ENCODE measurements at places on chromosomes 1 and 21.

DNA sequence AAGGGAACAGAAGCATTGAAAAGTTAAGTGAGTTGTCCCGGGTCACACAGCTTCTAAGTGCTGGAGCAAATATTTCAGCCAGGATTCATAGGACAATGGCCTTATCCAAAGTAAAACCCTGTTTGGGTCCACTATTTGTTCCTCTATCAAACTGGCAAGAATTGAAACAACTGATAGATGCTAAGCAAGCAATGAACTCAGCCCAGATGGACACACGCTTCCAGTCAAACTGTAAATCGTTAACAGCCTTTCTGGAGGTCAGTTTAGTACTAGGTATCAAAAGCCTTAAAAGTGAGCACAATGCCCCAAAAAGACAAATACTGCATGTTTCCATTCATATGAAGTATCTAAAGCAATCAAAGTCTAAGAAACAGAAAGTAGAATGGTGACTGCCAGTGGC, 779 bp upstream of the SVBP start:
- DNase-seq = no peak

DNA sequence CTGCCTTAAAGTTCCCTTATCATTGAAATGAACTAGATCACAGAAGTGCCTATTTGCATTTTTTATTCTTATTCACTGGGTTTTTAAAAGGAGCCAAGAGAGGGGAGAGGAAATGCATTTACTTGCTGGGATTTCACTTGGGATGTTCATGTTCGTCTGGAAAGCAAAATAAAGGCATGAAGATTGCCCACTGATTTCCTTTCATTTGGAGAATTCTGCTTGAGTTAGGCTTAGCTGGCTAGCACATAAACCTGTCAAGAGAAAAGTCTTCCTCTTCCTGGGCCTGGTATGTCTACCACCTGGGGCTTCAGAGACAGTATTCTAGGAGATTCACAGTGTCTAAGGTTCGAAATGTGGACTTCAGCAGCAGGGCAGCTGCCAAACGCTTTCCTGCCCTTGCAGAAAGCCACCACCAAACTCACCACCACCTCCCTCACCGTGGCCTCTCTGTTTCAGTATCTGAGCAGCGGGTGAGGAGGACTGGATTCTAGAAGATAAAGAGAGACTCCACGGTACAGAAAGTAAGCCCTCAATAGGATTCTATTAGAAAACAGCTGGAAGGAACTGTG, 44.5 kb downstream of the HIVEP3 start:
- no peak for DNase-seq

GRCh38 chr1:40041466-40041838, 923 bp downstream of the CAP1 start:
- DNase-seq = no peak

GRCh38 chr1:182842265-182842664, 3.1 kb downstream of the DHX9 start:
- DNase-seq = no peak

DNA sequence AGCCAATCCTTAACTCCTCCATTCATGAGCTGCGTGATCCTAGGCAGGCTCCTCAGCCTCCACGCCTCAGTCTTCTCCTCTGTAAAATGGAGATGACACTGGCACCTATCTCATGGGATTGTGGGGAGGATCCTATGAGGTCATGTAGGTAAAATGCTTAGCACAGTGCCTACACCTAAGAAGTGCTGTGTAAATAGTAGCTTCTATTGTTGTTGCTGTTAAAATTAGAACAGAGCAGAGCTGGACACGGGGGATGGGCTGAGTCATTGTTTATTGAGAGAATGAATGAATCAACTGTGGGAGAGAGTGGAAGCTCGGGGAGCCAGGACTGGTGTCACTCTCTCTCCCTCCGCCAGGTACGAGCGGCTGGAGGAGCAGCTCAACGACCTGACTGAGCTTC, 43.0 kb downstream of the TMCC2 start:
- DNase-seq = no peak

GRCh38 chr1:231354330-231355020, 16.4 kb downstream of the SPRTN start:
- DNase-seq = no peak

- peak; percentile 28 for DNase-seq
Measured at GRCh38 chr1:43975249-43975961, 645 bp downstream of the ATP6V0B start.

GRCh38 chr1:202689493-202690342, 20.5 kb downstream of the SYT2 start:
- no peak for DNase-seq

DNA sequence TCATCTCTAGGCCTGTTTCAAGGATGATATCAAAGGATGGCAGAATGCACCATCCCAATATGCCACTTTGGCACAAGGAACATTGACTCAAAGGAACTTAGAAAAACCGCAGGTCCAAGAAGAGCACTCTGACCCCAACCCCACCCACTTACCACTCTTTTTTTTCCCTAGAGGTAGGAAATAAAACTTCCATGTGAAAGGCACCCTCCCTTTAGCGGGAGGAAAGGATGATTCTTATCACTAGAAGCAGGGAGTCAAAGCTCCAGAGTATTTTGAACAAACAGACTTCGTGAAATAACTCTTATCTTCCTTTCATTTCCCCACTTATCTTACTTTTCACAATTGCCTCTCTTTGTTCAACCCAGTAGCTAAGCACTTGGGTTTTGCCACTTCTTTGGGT, 22.2 kb downstream of the PSMG1 start:
- no peak for DNase-seq

GRCh38 chr1:226310245-226310540, 1.2 kb upstream of the LIN9 start:
- no peak for DNase-seq

- no peak for DNase-seq
Measured at GRCh38 chr1:111424281-111424680, 3.3 kb downstream of the OVGP1 start.

- DNase-seq = no peak
Measured at GRCh38 chr1:25809929-25810328, 9.8 kb upstream of the MTFR1L start.

DNA sequence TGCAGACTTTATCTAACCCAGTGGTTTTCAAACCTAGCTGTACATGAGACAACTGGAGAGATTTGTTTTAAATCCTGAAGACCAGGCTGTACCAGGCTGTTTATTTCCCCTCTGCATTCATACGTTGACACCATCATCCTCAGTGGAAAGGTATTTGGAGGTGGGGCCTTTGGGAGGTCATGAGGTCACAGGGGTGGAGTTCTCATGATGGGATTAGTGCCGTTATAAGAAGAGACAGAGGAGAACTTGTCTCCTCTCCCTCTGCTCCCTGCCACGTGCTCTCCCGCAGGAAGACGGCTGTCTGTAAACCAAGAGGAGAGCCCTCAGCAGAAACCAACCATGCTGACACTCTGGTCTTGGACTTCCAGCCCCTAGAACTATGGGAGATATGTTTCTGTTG, 165.4 kb downstream of the ADSS2 start:
- DNase-seq = no peak

DNA sequence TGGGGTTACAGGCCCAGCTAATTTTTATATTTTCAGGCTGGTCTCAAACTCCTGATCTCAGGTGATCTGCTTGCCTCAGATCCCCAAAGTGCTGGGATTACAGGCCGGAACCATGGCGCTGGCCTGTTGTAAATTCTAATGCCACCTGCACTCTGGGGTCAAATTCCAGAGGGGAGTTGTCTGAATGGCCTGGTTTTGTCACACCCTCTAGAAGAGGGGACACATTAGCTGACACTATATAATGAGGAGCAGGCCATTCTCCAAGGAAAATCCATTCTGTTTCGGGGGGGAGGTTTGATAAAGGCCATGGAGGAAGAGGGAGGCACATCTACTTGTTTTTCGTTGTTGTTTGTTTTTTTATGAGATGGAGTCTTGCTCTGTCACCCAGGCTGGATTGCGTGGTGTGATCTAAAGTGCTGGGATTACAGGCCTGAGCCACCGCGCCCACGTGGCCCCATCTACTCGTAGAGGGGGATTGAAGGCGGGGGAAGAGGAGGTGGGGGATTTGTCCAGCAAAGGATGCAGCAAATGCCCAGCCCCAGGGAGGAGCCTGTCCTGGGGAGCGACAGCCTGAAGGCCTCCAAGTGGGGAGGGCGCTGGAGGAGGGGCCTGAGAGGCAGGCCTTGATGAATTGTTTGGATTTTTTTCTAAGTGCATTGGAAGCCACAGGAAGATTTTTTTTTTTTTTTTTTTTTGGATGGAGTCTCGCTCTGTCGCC, 78.4 kb upstream of the SLC45A1 start:
- no peak for DNase-seq

DNA sequence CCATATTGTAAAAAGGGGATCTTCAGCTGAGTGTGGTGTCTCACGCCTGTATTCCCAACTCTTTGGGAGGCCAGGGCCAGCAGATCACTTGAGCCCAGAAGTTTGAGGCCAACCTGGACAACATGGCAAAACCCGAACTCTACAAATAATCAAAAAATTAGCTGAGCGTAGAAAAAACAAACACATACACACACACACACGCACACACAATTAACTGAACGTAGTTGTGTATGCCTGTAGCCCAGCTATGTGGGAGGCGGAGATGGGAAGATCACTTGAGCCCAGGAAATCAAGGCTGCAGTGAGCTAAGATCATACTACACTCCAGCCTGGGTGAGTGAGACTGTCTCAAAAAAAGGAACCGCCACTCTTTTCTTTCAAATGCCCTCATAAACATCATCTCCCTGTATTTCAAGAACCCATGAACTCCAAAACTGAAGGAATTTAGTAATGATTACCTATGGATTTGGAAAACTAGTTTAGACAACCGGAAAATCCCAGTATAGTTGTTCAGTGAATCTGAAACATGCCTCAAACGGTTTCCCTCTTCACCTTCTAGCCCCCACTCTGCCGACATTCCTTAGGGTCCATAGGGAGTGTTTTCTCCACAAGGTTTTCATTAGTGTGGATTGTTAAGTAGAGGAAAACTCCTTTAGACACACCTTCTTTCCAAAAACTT, 4.5 kb downstream of the TXNIP start:
- DNase-seq = no peak

DNA sequence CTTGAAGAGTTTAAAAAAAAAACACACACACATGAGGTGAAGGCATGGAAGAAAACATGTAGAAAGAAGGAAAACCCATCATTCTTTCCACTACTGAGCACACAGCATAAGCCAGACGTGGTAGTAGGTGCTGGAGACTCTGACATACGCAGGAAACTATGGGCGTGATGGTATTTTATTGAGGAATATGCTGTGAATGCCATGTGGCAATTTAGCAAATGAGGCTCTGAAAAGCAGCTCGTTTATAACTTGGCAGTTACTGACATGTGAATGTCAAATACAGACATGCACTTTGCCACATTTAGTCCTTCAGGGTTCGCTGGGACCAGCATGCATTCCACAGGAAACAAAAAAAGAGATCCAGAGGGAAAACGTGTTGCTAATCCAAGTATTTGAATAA, 74.3 kb upstream of the IFNAR2 start:
- DNase-seq = no peak

DNA sequence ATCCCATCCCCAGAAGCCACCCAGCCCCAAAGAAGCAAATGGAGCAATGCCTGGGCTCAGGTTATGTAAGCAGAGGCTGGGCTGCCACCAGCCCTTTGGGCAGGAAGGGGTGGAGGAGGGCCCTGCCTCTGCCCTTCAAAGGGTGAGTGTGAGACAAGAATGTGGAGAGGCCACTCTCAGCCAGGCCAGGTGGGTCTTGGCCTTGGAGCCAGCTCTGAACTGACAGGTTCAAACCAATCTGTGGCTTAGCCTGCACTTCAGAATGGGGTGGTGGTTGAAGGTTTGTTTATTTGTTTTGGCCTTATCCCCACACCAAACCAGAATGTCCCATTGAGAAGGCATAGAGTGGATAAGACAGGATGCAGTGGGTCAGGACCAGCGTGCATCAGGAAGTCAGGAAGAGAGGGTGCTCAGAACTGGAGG, 29.8 kb downstream of the C1orf116 start:
- no peak for DNase-seq

DNA sequence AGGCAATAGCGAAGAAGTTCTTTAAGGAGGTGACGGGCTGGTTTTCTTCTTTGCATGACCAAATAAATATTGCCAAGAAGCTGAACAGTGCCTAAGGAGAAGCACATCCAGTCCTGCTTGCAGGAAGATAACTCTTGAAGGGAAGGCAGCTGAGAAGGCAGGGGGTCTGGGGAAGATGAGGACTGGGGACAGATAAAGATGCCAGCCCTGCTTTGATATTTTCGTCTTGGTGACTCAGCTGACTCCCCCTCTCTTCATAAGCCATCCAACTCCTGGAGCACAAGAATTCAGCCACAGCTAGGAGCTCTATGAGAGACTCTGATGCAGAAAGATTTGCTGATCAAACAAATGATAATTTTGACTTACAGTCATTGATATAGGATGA, 3.4 kb downstream of the CFAP45 start:
- DNase-seq = no peak

DNA sequence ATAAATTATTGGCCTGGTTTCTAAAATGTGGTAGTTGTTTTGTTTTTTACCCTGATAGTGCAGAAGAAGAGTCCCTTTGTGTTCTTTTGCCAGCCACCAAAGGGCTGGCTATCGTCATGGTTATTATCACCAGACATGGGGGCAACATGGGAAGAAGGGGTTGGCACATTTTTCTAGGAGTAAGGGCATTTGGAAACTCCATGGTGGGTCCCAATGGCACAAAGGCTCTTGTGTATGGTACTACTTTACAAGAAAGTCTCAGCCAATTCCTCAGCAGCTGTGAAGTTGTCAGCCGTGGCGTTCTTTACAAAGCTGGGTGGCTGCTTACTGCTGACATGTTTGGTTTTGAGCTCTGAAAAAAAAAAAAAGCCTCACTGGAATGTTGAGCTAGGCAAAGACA, 330.4 kb upstream of the ESRRG start:
- DNase-seq = no peak

- DNase-seq = no peak
Measured at GRCh38 chr1:76865696-76866286, 1.5 kb upstream of the ST6GALNAC5 start.

DNA sequence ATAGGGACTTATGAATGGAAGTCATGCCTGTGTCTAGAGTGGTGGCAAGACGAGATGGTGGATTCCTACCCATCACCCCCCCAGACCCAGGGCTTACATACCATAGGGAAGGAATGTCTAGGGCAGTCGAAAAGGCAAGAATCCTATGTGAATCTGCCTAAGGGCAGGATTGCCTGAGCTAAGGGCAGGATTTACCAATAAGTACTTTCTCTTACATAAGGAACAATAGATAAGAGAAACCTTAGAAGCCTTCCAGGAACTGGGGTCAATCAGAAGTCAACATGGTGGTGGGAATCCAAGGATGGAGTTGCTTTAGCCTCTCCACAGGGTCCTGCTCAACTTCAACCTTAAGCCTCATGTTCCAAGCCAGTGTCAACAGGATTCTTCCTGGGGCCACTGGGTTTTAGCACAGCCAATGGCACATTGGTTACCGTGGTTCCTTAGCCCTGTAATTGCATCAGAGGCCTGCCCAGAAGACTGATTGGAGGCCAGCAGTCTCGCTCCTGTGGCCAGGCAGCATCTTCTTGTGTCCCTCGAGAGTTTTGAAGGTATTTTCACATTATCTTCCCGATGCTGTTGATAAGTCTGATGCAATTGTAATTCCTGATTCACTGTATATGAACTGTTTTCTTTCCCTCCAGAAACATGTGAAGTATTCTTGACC, 20.7 kb downstream of the BACE2 start:
- DNase-seq = no peak

Measured in activated gamma-delta T cell treated with Interleukin-2 at 50 U/mL for 16 hours (primary cell).